ENCODE measurements at places on chromosomes 7 and 10.

GRCh38 chr10:34386921-34387320 is 428.2 kb downstream of the PARD3 start:
- no peak for DNase-seq

DNA sequence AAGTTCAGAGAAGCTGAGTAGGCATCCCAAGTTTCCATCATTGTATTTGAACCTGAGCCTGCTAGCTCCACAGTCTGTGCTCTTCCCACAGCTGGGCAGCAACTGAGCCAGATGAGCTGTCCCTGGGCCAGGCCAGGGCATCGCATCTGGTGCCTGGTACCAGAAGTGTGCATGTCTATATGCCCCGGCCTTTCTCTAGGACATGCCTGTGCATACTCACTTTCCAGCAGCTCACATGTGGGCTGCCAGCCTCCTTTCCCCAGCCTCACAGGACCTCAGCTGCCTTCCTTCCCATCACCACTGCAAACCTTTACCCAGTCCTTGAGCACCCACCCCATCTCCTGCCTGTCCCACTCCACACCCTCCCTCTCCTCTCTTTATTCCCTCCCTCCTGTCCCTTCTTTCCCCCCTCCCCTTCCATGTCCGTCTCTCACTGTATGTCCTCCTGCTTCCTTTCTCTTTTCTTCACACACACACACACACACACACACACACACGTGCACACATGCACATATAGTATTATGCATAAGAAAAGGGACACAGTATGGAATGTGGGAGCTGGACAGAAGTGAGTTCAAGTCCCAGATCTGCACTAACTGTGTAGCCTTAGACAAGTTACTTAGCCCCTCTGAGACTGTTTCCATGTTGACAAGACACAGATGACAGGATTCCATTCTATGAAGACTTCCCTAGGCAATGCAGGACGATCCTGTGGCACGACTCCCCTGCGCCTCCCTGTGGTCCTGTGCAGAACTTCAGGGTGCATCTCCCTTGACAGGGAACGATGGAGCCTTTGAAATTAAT is 10.9 kb downstream of the CDHR1 start:
- peak; percentile 29 for DNase-seq

GRCh38 chr10:16967866-16968415 is 150.7 kb upstream of the RSU1 start:
- no peak for DNase-seq

DNA sequence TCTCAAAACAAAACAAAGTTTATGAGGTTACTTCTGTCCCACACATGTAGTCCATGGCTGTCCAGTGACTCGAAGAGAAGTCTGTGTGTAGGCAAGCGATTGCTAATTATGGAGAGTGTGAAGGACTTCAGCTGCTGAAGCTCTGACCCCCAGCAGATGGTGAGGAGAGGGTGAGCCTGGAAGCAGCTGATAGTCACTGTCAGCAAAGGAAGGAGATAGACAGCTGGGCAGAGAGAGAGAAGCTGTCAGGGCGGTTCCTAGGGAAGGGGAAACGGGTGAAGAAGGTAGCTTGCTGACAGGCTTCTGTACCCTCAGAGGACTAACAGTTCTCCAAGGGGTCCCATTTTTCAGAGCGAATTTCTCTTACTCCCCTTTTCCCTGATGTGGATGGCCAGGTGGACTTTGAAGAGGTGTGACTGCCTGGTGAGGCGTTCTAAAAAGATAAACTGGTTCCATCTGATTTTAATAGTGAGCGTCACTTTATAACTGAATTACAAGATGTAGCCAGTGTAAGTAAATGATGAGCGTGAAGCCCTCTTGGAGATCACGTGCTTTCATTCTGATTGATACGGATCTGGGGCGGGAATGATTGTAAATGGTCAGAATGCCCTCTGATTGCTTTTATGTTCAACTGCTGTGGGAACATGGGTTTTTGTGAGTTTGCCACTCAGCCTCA is 12.1 kb downstream of the ZSCAN21 start:
- DNase-seq, result no peak

- no peak for DNase-seq
Measured at GRCh38 chr10:96212911-96213310, 58.5 kb downstream of the BLNK start.

- no peak for DNase-seq
Measured at GRCh38 chr7:36736899-36737211, 12.6 kb upstream of the AOAH start.

DNA sequence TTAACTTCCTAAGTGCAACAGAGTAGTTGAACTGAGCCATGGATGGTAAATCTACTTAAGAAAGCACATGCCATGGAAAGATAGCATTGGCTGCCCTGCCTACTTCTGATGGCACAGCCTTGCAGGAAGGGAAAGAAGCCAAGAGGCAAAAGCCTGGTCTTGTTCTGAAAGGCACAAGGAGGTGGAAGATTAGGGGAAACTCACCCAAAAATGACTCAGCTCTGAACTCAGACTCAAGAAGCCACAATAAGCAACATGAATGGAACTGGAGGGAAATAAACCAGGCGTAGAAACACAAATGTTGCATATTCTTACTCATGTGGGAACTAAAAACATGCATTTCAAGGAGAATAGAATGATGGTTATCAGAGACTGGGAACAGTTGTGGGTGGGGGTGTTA is 20.8 kb upstream of the ALOX5 start:
- no peak for DNase-seq

DNA sequence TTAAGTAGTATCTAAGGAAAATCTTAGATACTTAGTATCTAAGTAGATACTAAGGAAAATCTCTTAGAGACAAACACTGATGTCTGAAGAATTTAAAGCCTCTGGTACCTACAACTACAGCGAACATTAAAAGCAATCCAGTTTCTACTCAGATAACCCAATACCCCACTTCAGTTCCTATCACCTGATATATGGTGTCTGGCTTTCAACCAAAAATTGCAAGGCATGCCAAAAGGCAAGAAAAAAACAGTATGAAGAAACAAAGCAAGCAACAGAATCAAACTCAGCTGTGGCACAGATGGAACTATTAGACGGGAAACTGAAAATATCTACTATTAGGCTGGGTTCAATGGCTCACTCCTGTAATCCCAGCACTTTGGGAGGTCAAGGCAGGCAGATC is 31.1 kb downstream of the ARHGAP12 start:
- no peak for DNase-seq

- DNase-seq, result no peak
Measured at GRCh38 chr7:1059200-1060091, 15.1 kb downstream of the GPR146 start.

- DNase-seq, result no peak
Measured at GRCh38 chr10:29377333-29377961, 88.6 kb downstream of the LYZL1 start.

DNA sequence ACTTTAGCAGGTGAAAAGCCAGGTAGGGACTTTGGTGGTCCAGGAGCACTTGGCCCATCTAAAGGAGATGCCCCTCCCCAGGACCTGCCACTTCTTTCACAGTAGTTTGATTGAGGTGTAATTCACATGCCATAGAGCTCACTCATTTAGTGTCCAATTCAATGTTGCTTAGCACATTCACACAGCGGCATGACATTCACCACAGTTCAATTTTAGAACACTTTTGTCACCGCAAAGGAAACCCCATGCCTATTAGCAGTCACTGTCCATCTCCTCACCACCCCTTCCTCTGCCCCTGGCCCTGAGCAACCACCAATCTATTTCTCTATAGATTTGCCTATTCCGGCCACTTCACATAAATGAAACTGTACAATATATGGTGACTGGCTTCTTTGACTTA is 211.6 kb upstream of the ZMIZ1 start:
- DNase-seq, result no peak

DNA sequence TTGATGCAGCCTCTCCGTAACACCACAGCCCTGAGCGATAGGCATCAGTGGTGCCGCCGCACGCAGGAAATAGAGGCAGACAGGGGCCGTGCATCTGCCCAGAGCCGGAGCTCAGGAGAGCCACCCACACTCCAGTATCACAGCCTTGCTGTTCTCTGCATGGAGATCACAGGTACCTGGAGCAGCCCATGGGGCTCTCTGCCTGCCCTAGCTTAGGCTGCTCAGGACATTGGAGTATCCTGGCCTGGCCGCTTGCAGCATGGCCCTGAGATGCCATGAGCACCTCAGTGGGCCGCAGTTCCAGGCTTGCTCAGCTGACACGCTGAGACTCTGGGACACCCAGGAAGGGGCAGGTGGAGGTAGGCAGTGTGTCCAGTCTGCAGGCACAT is 47.0 kb downstream of the ELFN1 start:
- DNase-seq, result no peak

- DNase-seq, result no peak
Measured at GRCh38 chr7:27423290-27423689, 180.7 kb downstream of the EVX1 start.

GRCh38 chr10:117170244-117170643 is 27.0 kb upstream of the KCNK18 start:
- DNase-seq, result no peak

DNA sequence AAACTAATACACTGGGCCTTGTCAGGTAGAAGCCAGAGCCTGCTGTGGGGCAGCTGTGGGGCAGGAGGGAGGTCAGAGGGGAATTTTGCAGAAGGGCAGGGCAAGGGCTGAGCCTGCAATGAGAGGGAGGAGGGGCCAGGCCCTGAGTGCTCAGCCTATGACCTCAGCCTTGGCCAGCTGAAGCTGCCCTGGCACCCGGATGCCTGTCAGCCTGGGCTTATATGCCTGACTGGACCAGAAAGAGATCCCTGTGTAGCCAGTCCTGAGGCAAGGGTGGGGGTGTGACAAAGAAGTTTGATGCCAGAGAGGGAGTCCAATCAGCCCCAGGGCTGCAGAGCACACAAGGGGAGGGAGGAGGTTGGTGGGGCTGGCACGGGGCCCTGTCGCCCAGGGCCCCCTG is 22.3 kb upstream of the PRRT4 start:
- DNase-seq, result no peak

GRCh38 chr10:79443338-79444198 is 1.9 kb downstream of the ZCCHC24 start:
- no peak for DNase-seq

- no peak for DNase-seq
Measured at GRCh38 chr7:12540850-12541249, 29.7 kb upstream of the SCIN start.

- no peak for DNase-seq
Measured at GRCh38 chr7:155845226-155845625, 33.0 kb upstream of the SHH start.

DNA sequence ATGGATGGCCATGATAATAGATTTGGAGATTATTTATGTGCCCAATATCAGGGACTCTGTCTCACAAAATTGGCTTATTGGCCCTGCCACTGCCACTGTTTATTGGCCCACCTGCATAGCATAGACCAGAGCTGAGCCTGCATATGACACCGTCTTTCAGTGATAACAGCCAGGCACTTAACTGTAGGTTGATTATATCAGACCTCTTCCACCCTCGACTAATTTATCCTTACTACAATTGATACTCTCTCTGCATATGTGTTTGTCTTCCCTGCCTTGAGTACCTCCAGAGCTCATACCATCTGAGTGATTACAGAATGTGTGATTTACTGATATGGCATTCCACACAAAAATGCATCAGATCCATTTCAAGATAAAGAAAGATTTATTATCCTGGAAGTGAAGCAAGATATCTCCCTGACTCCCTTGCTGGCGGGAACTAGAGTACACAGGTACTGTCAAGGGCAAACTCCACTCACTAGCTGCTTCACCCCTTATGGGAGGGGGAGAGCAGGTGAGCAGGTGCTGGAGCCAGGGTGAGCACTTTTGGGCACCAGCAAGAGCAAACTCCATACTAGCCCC is 13.1 kb upstream of the SAMD9L start:
- DNase-seq, result no peak

DNA sequence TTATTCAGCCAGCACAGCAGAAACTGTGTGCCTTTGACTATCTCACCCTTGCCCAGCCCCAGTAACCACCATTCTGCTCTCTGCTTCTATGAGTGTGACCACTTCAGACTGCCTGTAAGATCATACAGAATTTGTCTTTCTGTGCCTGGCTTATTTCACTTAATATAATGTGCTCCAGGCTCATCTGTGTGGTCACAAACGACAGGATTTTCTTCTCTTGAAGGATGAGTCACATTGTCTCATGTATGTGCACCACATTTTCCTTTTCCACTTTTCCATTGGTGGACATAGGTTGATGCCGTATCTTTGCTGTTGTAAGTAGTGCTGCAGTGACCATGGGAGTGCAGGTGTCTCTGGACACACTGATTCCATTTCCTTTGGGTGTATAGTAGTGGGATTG is 122.5 kb upstream of the LANCL2 start:
- DNase-seq, result no peak

DNA sequence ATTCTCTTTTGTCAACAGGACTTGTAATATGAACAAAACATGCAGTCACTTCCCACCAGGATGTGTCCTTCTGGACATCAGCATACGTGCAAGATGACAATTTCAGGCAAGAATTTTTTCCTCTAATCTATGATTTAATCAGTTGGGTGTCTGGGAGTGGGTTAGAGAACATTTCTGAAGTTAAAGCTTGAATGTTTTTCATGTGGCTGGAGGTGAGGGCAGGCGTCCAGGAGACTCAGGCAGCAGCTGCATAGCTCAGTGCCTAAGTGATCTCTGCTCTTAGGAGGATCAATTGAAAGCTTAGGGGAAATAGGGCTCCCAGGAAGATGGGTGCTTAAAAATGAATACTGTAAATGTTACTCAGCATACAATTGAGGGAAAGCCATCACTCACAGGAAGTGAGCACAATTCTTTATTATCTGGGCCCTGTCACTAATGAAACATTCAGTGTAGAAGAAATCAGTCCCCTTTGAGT is 457.6 kb upstream of the KLF6 start:
- DNase-seq, result no peak

DNA sequence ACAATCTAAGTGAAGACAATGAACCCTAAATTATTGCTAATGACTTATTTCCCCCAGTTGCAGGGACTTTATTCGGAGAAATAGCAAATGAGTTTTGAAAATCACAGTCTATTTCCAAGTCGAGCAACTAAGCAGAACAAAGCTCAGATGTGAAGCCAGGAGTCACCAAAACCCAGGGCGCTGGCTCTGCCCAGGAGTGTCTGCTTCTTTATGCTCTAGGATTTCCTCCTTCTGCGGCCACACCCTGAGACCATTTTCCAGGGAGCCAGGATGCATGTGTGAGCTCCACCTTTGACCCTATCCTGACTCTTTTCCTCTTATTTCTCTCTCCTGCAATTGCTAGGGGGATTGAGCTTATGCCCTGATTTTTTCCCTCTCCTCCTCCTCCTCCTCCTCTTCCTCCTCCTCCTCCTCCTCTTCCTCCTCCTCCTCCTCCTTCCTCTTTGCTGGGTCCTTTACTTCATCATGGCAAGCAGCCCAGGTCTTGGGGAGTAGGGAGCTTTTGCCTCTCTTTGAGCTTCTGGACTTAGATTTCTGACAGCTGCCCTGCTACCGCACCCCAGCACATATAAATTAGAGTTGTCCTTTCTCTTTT is 234.4 kb downstream of the ARL4A start:
- no peak for DNase-seq
